ENCODE measurements at places on chromosomes 16 and 17.

GRCh38 chr16:78633551-78633950 lies 534.1 kb downstream of the WWOX start:
- no peak for DNase-seq

- DNase-seq, result no peak
These were observed 54.7 kb downstream of the HS3ST3B1 start for GRCh38 chr17:14355556-14355955.

- no peak for DNase-seq
These were observed 56.1 kb downstream of the NT5M start for GRCh38 chr17:17359271-17359670.

- peak; percentile 89 for DNase-seq
These were observed 137.9 kb downstream of the CDH11 start for GRCh38 chr16:64983963-64984362.

GRCh38 chr17:17917394-17917793 lies 54.8 kb downstream of the TOM1L2 start:
- no peak for DNase-seq

GRCh38 chr17:82599674-82600661 lies 48.3 kb downstream of the WDR45B start:
- no peak for DNase-seq

- no peak for DNase-seq
These were observed 496.0 kb downstream of the MAF start for GRCh38 chr16:79104567-79104966.

GRCh38 chr17:65532101-65532890 lies 29.2 kb downstream of the AXIN2 start:
- no peak for DNase-seq

- peak; percentile 47 for DNase-seq
These were observed 25.9 kb downstream of the AP2B1 start for GRCh38 chr17:35612924-35613521.

DNA sequence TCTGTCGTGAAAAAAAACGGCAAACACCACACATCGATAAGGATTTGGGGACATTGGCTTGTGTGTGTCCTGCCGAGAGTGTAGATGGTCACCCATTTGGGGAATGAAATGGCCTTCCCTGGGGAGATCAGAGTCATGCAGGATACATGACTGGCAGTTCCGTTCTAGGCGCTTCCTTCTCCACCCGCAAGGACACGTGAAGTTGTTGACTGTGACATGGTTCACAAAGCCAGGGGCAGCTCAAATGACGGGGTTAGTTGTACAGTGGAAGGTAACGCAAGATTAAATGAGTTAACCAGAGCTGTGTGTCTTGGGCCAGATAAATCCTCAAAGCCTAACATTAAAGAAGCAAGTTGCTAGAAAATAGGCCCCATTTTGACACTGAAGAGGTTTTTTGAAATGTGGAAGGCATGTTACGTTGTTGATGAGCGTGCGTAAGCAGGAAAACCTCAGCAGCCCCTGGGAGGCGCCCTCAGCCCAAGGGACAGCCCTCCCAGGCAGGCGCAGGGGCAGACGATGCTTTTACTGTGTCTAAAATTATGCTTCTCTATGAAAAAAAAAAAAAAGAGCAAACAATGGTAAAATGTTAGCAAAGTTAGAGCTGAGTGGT lies 35.9 kb upstream of the CHMP6 start:
- no peak for DNase-seq

- DNase-seq, result no peak
These were observed 204.7 kb upstream of the CIBAR2 start for GRCh38 chr16:85316944-85317343.

GRCh38 chr17:59267776-59268175 lies 47.5 kb downstream of the GDPD1 start:
- no peak for DNase-seq

GRCh38 chr16:14529010-14529669 lies 100.9 kb downstream of the PARN start:
- peak; percentile 89 for DNase-seq

DNA sequence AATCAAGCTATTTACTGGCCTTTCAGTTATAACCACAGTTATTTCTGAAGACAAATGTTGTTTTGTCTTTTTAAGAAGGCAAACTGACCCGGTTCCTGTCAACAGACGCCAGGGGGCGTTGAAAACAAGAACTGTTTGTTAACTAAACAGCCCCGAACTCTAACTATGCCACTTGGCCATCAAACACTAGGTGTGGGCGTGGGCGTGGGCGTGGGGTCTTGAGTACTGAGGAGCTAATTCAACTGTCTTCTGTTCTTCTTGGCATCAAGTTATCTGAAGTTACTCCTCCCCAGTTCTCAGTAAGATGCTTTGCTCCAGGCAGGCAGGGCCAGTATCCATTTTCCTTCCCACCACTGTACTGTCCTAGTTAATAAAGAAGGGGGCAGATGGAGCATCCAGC lies 63.3 kb upstream of the MTMR4 start:
- DNase-seq, result peak; percentile 42

DNA sequence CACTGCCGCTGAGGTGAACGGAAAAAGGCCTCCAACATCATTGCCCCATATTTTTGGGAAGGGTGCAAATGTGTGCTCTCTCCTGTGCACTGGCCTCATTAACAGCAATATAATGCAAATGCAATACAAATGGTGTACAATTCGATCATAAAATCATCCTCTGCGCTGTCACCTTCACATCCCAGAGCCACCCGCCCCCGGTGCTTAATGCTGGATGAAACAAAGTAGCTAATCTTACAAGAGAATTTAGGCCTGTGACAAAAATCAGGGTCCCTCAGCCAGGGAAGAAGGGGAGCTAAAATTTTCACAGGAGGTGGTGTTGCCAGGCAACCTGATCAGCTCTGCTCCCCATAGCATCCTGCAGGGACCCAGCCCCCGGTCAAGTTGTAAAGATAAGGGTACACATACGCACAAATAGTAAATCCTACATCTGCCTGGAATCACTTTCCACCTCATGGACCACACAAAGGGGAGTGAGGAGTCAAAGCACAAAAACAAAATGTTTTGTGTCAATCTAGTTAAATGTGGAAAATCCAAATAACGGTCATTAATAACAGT lies 3.0 kb downstream of the TBC1D16 start:
- no peak for DNase-seq

DNA sequence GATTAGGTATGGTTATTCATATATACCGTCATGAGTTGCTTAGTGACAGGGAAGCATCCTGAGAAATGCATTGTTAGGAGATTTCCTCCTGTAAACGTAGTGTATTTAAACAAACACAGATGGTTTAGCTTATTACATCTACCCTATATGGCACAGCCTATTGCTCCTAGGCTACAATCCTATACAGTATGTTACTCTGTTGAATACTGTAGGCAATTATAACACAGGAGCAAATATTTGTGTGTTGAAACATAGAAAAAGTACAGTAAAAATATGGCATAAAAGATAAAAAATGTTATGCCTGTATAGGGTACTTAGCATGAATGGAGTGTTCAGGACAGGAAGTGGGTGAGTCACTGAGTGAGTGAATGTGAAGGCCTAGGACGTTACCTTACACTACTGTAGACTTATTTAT lies 157.7 kb downstream of the CDH11 start:
- peak; percentile 91 for DNase-seq

DNA sequence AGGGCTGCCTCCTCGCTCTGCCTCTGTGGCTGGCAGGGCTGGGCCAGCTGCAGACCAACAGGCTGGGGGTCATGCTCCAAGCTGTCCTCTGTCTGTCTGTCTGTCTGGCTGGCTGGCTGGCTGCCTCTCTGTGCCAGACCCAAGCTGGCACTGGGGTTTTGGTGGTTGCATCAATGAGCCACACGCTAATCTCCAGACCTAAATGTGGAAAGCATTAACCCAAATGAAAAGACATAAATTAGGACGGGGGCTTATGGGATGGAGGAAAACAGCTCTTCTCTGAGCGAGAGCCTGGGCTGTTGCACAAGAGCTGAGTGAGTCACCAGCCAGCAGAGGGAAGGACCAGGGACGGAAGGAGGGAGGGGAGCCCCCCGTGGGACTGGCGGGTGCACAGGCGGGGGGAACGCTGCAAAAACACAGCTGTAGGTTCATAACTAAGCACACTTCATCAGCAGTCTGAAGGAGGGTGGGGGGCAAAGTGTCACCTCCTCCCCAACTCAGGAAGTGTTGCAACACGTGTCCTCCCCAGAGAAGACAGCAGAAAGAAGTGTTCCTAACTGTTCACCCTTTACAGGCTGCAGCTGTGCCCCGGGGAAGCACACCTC lies 83.4 kb downstream of the GAS7 start:
- DNase-seq, result peak; percentile 99

- peak; percentile 56 for DNase-seq
These were observed 70.9 kb upstream of the GSE1 start for GRCh38 chr16:85541980-85542900.

DNA sequence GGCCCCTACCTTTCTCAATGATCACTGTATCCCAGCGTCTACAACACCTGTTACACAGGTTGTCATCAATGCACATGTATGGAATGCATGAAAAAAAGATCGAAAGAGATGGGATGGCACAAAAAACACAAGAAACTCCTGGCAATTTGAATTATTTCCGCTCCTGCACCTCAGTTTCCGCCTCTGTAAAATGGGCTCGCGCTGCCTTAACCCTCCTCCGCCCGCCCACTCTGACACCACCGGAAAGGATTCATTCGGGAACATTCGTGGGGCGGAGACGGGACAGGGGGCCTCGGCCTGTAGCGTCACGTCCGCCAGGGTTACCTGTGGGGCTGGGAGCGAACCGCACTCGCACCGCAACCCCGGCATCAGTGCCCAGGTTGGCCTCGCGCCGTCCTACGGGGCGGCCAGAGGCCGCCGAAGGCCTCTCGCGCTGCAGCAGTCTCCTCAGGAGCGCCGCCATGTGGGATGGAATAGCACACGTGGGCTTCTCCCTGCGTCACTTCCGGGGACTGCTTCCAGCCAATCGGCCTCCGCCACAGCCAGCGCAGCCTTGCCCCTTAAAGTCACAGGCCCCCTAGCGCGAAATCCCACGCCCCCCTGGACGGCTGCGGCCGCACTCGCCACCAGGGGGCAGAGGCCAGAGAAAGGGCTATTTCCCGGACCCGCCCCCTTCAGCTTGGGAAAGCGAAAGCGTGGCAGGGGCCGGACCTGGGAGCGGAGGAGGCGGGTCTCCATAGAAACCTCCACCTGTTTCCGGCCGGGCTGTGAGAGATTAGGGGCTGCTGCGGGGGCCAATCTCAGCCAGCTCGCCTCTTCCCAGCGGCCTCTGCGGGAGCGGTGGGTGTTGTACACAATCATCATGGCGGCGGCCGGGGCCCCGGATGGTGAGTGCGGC lies at the start of the genes EARS2 and UBFD1:
Gene EARS2 (minus strand): TSS at position 470 of the 898 bp plus-strand sequence. CDS start 7 bp downstream, at position 463.
Gene UBFD1 (plus strand): TSS at position 847 of the 898 bp plus-strand sequence. CDS start 16 bp downstream, at position 863.
- DNase-seq, result peak; percentile 98

DNA sequence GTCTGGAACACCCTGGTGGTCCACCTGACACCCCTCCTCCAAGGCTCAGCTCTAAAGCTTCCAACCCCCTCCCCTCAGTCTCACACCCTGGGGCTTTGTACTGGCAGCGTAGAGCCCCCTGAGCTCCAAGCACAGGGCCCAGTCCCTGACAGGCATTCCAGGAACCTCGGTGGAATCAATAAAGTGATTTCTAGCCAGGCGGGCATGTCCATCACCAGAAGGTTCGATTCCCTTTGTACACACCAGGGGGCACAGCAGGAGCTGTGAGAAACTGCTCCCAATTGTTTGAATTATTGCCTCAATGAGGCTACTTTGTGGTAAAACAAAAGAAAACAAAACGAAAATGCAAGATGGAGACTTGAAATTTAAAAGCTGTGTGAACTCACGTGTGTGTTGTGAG lies 51.8 kb downstream of the SMPD3 start:
- peak; percentile 42 for DNase-seq

DNA sequence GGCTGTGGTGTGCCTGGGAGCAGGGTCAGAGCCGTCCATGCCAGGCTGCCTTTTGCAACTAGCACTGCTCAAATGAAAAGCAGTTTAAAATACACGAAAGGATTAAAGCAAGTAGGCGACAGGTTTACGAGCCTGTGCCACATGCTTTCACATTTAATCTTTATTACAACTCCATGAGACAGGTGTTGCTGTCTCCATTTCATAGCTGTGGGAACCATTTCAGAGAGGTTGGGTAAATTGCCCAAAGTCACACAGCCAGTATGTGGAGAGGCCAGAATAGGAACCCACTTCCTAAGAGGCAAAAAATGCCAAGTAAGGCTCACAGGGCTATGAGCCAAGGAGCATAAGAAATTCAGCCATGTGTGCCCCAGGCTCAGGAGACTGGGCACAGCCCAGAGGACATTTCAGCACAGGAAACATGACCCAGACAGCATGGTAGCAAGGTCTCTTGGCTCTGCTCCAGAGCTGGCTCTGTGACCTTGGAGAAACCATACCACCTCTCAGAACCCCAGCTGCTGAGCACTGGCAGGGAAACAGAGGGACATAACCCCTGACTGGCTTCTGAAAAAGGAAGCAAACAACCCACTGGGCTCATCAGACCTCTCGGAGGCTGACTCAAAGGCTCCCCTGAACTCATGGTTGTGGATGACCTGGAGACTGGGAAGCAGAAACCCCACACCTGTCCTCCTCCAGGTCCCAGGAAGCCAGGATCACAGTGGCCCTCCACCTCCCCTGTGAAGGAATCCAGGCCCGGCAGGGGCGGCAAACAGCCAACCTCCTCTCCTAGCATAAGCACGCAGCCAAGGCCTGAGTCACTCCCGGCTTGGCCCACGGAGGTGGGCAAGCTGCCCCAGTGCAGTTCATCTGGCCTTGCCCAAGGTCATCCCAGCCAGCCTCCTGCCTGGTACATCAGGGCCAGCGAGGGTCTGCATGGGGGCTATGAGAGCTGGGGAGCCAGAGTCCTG lies 40.3 kb upstream of the MRPS23 start:
- peak; percentile 68 for DNase-seq

GRCh38 chr16:70395345-70395901 lies 43.5 kb downstream of the ST3GAL2 start:
- peak; percentile 23 for DNase-seq

DNA sequence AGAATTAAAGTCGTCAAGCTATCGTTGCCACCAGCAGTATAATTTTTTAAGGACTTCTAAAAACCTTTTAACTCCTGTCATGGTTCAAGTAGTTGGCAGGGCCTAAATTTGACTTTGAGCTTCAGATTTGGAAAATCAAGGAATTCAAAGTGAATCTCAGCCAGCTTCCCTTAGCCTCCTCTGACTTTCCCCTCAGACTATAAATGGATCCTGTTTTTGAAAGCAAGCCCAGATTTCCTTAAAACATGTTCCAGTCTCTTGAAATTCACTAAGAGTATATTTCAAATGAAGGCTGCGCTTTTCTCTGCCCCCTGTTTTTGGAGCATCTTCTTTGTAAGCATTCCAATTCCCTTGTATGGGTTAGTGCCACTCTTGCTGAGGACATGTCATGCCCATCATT lies 101.8 kb upstream of the CDH8 start:
- no peak for DNase-seq

Measured in fibroblast of skin of right biceps (primary cell).